Heart left ventricle (tissue), 16 donors: ENCODE measurements at places on chromosomes 13 and 19.
A peak's percentile ranks its signal among the peaks of the same experiment; 100 is the strongest.

DNA sequence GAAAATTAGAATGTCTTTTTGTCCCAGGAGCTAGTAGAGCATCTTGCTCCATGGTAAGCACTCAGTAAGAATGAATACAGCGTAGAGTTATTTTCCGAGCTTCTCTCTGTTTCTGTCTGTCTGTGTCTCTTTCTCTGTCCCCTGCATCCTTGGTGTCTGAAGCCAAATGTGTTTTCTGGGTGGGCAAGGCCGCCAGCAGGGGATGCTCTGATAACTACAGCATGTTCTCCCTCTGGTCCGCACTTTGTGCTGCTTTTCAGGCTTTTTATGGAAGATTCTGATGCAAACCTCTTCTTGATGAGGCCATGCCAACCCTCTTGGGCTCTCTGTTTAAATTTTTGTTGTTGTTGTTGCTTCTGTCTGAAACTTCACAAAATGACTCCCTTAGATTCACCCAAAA, 142.8 kb upstream of the UBL3 start:
- no peak for DNase-seq

GRCh38 chr13:110887597-110888333, 27.1 kb downstream of the ANKRD10 start:
- peak; percentile 60 for DNase-seq

DNA sequence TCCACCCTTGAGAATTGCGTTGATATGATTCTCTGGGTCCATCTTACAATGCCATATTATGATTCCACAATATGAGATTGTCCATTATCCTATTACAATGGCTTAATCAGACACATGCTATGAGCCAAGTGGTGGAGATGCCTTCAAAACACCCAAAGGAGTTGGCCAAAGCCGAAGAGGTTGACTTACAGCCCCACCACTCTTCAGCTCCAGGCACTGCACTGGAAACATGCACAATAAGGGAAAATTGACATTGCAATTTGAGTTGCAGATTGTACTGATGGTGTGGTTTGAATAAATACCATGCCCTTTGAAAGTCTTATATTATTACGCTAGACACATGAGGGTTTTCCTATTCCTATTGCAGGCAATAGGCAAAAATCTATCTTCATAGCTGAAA, 75.4 kb upstream of the TNFSF11 start:
- no peak for DNase-seq

DNA sequence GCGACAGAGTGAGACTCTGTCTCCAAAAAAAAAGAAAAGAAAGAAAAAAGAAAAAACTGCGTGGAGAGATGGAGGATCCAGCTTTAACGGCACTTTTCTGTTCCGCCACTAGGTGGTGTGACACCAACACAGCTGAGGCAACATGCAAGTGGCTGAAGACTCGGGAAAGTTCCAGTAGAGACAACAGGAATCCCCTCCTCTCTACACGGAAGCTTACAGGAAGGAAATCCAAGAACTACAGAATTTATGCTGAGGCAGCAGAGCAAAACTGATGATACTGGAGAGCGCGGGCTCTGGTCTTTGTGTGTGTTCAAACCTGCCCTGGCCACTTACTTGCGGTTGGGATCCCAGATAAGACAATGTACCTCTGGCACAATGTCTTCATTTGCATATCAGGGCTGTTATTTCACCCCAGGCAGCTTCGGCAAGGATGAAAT, 9.9 kb downstream of the RANBP3 start:
- DNase-seq = peak; percentile 69
